ENCODE measurements at places on chromosomes 6 and 20. TPM values are rescaled to one million over a fixed set of nuclear protein-coding genes. Genes with fewer than 3 reads are reported as not detected.

Gene HLA-DQA2
- 10.8 TPM for polyA plus RNA-seq

Gene ALDH5A1
- polyA plus RNA-seq, result 2.4 TPM

Gene TNF
- polyA plus RNA-seq, result 49.4 TPM

Gene GSTA3
- polyA plus RNA-seq, result not detected

GRCh38 chr20:48758206-48758820 lies 69.5 kb downstream of the PREX1 start:
- DNase-seq, result no peak

DNA sequence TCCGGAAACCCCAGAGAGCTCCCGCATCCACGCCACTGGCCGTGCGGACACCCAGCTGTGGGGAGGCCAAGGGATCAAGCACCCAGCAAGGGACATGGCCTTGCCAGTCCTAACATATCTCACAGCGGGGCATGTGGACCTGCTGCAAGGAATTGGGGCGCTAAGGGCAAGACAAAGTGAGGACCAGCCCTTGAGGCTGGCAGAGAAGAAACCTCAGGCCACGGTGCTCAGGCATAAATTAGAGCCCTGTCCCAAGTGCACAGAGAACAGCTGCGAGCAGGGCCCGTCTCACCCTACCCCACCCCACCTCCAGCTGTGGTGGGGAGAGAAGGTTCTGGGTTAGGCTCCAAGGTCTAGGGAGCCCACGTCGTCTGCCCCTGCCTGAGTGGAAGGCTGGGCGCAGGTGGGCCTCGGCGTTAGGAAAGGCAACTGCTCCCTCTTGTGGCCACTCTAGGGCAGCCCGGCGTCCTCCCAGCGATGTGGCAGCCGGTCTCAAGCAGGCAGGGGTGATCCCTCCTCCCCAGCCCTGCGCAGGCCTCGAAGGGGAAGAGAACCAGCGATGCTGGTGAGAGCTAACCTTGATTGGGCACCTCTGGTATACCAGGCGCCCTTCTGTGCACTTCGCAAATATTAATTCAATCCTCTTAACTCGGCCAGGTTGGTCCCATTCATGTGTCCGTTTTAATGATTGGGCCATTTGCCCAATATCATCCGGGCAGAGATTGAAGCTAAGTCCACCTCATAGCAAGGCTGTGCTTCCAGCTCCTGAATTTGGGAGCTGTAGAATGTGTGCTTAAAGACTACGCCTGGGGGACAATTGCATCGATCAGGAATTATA lies 235.8 kb downstream of the NFATC2 start:
- DNase-seq, result no peak

- no peak for DNase-seq
These were observed 50.9 kb downstream of the NUDT3 start for GRCh38 chr6:34341481-34341971.

- DNase-seq, result no peak
These were observed 71.0 kb upstream of the SIRPA start for GRCh38 chr20:1824181-1824580.

DNA sequence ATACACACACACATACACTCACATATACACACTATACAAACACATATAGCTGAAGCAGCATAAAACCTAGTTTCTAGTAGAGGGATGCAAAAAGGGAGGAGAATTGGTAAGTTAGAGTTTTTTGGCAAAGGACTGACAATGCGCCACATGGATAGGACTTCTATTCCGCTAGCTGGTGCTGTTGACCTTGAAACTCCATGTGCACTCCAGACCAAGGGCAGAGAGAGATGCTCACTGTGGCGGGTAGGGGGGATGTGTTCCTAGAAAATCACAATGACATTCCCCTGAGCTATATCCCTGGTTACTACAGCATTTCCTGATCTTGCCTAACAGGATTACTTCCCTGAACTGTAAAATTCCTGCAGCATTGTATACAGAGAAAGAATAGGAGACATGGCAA lies 19.2 kb downstream of the MICA start:
- no peak for DNase-seq

DNA sequence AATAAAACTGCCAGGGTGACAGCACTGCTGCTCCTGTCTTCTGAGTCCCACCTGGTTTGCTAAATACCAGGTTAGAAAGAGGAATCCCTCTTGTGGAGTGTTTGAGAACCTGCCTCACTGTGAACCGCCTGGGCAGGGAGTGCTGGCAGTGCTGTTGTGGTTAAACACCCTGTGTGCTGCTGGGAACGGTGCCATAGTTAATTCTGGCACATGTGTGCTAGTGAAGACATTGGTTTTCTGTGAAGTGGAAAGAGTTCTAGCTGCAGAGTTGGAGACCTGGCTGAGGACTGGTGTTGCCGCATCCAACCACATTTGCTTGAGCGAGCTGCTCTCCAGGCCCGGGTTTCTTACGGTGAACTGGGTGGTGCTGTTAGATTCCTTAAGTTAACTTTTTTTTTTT lies 72.7 kb downstream of the IGF2R start:
- DNase-seq, result no peak

DNA sequence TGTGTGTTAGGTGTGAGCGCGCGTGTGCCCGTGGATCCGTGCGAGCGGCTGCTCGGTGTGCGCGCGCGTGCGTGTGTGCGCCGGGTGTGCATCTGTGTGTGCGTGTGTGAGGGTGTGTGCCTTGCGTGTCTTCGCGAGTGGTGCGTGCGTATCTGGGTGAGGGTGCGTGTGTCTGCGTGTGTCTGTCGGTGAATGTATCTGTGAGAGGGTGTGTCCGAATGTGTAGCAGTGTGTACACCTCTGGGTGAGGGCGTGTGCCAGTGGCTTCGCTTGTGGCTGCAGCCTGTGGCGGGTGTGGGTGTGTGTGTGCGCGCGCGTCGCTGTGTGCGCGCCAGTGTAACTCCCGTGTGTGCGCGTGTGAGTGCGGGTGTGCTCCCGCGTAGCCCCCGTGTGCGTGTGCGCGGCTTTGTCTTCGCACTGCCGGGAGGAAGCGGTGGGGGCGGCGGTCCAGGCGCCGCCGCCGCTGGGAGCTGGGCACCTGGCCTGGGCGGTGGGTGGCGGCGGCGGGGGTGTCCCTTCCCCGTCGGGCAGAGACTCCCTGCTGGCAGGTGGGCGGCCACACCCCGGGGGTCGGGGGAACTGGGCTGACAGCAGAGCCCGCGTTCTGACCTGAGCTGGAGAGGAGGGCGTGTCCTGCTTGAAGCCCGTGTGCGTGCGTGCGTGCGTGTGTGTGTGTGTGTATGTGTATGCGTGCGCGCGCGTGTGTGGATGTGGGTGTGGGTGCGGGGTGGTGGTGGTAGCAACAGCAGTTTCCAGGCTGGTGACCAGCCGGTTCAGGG lies 61.3 kb upstream of the EPB41L1 start:
- DNase-seq, result no peak

DNA sequence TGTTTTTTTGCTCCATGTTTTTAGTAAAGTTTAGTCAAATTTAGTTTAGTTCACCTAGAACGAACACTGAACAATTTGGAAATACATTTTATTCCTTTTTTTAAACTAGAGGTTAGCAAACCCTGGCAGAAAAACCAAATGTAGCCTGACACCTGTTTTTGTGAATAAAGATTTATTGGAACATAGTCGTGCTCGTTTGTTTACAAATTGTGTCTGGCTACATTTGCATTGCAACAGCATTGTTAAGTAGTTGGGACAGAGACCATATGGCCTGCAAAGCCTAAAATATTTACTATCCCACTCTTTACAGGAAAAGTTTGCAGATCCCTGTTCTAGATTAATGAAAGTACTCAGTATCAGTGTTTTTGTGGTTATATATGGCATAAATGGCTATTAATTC lies 56.9 kb downstream of the CD109 start:
- DNase-seq, result no peak

- no peak for DNase-seq
These were observed 21.4 kb upstream of the PREP start for GRCh38 chr6:105424175-105424783.

- DNase-seq, result no peak
These were observed 15.1 kb upstream of the MYT1 start for GRCh38 chr20:64149141-64149540.

- no peak for DNase-seq
These were observed 382.4 kb upstream of the MMS22L start for GRCh38 chr6:97665446-97665845.

GRCh38 chr6:104218116-104218515 lies 641.6 kb downstream of the HACE1 start:
- DNase-seq, result no peak

- DNase-seq, result no peak
These were observed 476.2 kb downstream of the MMUT start for GRCh38 chr6:48986845-48987244.

All from GM12878 (cell line).